ENCODE measurements at places on chromosomes 3 and 15.
A peak's percentile ranks its signal among the peaks of the same experiment; 100 is the strongest.

- DNase-seq: no peak
These were observed 98.3 kb downstream of the ANO10 start for GRCh38 chr3:43523454-43524053.

DNA sequence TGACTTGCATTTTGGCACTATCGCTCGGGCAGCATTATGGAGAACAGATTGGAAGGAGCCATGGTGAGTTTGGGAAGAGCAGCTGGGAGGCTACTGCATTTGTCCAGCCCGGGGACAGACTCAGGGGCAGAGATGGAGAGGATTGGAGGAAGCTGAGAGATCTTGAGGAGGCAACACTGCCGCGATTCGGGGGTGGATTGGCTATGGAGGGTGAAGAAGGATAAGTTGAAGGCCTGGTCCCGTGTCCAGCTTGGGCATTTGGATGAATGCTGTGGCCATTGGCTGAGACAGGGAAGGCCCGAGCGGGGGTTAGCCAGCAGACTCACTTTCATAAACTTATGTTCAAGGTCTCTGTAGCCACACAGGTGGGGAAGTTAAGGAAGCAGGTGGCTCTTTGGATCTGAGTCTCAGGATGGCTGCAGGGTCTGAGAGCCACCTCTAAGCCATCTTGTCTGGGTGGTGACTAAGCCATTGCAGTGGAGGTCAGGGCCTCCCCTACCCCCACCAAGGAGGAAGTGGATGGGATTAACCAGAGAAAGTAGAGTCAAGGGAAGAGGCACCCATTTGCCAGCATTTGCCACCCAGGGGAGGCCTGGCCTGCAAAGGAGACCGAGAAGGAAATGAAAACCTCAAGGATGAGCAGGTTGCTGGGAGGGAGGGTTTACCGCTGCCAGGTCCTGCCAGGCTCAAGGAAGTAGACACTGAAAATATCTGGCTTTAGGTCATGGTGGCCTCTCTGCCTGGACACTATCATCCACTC is 144.0 kb upstream of the TLE3 start:
- DNase-seq: no peak

- no peak for DNase-seq
These were observed 29.4 kb downstream of the ZNF589 start for GRCh38 chr3:48270306-48270705.

DNA sequence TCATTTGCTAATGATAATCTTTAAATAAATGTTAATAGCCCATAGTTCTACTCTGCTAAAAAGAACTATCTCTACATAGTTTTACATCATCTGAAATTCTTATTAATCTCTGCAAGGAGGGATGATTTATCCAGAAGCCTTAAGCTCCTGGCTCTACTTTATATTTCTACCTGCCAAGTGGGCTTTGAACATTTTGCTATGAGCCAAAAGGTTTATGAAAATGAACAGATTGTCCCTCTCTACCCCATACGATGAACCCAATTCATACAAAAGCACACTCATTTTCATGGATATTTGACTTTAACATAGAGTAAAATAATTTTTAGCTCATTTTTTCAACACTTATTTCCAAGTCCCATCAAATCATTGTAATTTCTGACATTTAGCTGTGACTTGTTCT is 611.0 kb downstream of the NSUN3 start:
- no peak for DNase-seq

DNA sequence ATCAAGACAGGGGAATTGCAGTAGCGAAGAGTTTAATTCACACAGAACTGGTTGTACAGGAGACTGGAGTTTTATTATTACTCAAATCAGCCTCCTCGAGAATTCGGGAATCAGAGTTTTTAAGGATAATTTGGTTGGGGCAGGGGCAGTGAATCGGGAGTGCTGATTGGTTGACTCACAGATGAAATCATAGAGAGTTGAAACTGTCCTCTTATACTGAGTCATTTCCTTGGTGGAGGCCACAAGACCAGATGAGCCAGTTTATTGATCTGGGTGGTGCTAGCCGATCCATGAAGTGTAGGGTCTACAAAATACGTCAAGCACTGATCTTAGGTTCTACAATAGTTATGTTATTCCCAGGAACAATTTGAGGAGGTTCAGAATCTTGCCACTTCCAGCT is 5.3 kb upstream of the ZNF770 start:
- no peak for DNase-seq

GRCh38 chr15:66170042-66170441 is 83.5 kb downstream of the MEGF11 start:
- DNase-seq: no peak

GRCh38 chr3:45409921-45410320 is 21.5 kb downstream of the LARS2 start:
- no peak for DNase-seq

GRCh38 chr3:197787412-197787811 is 3.6 kb upstream of the LRCH3 start:
- DNase-seq: no peak

DNA sequence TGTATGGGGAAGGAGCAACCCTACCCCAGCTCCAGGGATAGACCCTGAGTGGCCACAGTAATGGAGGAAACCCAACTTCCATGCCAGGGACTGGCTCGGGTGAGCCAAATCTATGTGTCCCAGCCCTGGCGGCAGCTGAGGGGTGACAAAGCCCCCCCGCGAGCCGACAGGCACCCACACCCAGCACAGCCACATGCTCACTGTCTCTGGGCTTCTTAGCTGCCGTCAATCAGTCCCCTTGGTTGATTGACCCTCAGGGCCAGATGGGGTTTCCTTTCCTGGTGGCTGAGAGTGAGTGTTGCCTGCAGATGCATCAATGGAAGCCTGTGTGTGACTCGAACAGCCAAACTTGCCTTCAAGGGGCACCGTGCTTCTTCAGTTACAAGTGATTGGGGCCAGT is 2.1 kb upstream of the OCA2 start:
- no peak for DNase-seq

DNA sequence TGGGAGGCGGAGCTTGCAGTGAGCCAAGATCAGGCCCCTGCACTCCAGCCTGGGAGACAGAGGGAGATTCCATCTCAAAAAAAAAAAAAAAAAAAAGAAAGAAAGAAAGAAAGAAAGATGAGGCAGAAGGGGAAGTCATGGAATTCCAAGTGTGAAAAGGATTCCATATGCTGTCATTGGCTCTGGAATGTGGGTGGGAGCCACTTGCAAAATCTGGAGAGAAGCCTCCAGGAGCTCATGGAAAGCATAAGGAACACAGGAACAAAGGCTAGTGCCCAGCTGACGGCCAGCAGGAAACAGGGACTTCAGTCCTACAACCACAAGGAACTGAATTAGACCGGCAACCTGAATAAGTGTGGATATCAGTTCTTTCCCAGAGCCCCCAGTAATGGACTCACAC is 12.5 kb upstream of the TRAK1 start:
- no peak for DNase-seq

DNA sequence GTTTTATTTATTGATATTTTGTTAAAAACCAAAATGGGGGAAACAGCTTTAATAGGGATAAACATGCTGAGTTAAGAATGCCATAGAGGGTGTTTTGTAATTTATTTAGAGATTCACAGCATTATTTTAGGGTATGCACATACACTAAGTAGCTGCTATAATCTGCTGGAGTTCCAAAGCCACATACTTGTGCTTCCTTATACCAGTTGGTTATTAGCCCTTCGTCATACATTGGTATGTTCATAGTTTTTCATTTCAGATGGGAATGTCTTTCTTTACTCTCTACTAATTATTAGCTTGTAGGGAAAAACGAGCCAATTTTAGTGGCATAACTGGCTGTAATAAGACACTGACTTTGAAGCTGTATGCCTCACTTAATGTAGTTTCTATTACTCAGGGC is 74.9 kb downstream of the PFN2 start:
- no peak for DNase-seq

- peak; percentile 80 for DNase-seq
These were observed 59.2 kb upstream of the FAM174B start for GRCh38 chr15:92714477-92715401.

GRCh38 chr3:30642849-30643361 is 36.5 kb downstream of the TGFBR2 start:
- DNase-seq: peak; percentile 66

All from NAMALWA (cell line).